ENCODE measurements at places on chromosomes 5 and 9.

GRCh38 chr9:3434594-3434993 lies 91.2 kb downstream of the RFX3 start:
- DNase-seq, result peak; percentile 87

DNA sequence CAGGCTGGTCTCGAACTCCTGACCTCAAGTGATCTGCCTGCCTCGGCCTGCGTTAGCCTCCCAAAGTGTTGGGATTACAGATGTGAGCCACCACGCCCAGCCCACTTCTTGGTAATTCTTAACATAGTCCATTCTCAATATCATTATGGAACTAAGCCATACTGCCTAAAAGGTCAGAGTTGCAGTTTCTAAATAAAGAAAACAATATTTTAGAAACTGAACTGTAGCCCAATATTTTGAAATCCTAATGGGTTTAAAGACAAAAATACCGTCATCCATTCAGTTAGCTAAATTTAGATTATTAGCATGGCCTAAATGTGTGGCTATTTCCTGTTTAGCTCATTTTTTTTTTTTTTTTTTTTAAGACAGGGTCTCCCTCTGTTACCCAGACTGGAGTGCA lies 99.5 kb downstream of the USP20 start:
- DNase-seq, result no peak

GRCh38 chr9:2026220-2026997 lies 11.3 kb downstream of the SMARCA2 start:
- no peak for DNase-seq

DNA sequence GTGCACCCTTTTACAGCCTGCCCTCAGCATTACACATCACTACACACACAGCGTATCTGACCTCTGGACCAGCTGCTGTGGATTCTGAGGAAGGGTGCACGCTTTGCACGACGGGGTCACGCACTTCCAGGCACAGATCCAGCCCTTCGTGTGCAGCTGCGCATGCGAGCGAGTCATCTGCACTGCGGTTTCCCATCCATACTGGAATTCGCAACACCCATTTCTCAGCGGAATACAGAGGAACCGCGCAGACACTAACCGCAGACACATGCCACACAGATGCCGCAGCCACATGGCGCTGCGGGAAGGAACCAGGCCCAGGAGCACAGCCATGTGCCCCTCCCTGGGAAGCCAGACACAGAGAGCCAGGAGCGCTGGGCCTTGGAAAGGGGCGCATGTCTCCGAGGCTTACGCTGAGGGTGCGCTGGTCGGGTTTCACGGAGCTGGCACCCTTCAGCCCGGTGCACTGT lies 43.5 kb downstream of the PNPLA7 start:
- DNase-seq, result no peak

- DNase-seq, result peak; percentile 100
Measured at GRCh38 chr5:157059093-157059539, at the start of gene HAVCR1. TSS of gene HAVCR1 (minus strand) at chr5:157059116. CDS start at chr5:157057943, 1,173 bp downstream.

DNA sequence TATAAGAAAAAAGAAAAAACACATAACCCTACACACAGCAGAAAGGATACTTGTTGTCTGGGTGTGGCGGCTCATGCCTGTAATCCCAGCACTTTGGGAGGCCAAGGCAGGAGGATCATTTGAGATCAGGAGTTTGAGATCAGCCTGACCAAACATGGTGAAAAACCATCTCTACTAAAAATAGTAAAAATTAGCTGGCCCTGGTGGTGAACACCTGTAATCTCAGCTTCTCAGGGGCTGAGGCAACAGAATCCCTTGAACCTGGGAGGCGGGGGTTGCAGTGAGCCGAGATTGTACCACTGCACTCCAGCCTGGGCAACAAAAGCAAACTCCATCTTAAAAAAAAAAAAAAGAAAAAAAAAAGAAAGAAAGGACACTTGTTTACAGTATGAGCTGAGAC lies 147.6 kb upstream of the PITX1 start:
- no peak for DNase-seq

DNA sequence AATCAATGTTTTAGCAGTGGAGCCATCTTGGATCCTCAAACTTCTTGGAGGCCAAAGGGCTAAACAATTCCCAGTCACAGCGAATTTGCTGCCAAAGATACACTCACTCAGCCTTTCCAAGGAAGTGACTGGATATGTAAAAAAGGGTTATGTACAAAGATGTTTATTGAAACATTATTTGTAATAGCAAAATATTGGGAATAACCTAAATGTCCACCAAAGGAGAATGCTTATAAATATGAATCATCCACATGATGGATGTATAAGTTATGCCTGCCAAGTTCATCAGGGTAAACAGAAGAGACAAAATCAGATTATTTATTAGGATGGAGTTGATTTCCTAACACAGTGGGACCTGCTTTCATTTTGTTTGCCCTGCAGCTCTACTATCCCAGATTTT lies 145.2 kb upstream of the ABCA1 start:
- DNase-seq, result no peak

- DNase-seq, result no peak
Measured at GRCh38 chr5:120765189-120765588, 301.1 kb downstream of the PRR16 start.

GRCh38 chr9:101999441-101999840 lies 261.0 kb upstream of the GRIN3A start:
- peak; percentile 35 for DNase-seq

DNA sequence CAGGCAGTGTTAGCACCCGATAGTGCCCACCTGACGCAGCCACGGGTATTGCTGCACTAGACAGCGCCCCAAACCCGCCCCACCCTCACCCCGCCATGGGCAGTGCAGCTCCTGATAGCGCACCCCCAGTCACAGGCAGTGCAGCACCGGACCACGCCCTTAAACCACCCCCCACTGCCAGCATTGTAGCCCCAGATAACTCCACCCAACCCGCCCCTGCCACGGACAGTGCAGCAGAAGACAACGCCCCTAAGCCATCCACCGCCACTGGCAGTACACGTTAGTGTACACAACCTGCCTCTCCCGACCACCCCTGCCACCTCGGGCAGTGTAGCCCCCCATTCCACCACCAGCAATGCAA lies 825 bp upstream of the PCAT7 start:
- DNase-seq, result no peak

- DNase-seq, result no peak
Measured at GRCh38 chr5:59685191-59685530, 208.4 kb downstream of the PDE4D start.

GRCh38 chr5:154575546-154576428 lies 97.8 kb upstream of the HAND1 start:
- DNase-seq, result peak; percentile 2

DNA sequence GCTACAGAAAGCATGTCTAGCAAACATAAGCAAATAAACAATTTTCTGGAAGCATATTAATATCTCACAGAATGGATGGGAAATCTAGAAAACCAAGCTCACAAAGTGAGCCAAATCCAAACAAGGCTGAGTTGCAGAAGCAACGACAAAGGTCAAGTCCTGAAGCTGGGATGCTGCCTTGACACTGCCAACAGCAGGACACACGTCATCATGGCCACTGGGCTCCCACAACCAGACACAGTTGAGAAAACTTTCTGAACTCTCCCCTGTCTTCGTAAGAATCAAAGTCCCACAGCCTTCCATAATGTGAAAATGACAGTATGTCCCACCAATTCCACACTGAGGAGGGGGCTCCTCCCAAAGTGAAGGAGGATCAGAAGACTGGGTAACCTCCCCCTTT lies 37.6 kb downstream of the EPB41L4A start:
- DNase-seq, result no peak

- no peak for DNase-seq
Measured at GRCh38 chr9:101138509-101138908, 110.0 kb downstream of the PLPPR1 start.

All from renal cortical epithelial cell (primary cell).